ENCODE measurements at places on chromosomes 1 and 21.

GRCh38 chr1:117655220-117655577 lies 49.4 kb downstream of the TENT5C start:
- DNase-seq, result no peak

DNA sequence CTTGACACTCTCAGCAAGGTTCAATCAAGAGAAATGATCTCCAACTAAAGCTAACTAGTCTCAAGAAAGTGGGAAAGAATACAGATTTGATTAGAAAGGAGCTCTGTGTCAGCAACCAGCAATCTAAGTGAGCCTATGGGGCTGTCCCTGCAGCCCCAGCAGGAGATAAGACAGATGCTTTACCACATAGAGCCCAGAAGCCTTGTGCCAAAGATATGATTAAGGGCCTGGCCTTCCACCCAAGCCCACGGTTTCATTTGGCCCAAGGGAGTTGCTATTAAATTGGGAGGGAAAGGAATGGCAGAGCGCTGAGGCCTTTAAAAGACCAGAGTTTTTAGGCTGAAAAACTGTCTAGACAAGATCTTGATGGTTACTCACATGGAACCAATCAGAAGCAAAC lies 74.8 kb downstream of the HLCS start:
- peak; percentile 50 for DNase-seq

DNA sequence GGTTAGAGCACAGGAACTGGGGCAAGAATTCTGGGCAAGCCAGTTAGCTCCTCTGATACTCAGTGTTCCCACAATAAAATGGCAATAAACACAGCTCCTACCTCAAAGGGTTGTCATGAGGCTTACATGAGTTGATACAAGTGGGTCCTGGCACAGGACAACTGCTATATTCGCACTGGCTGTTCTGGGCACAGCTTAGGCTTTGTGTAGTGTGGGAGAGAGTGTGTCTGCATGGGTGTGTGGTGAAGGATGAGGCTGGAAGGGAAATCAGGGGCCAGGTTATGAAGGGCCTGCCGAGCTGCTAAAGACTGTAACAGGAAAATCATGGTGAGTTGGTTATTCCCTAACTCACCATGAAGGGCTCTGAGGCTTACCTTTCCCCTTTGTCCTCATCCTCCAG lies 18.7 kb downstream of the ETV3 start:
- no peak for DNase-seq

GRCh38 chr1:220921971-220922635 lies 42.9 kb downstream of the HLX start:
- no peak for DNase-seq

GRCh38 chr1:209190591-209191261 lies 392.8 kb upstream of the CAMK1G start:
- peak; percentile 20 for DNase-seq

- no peak for DNase-seq
Observed at GRCh38 chr1:239276051-239276450, 110.3 kb upstream of the CHRM3 start.

DNA sequence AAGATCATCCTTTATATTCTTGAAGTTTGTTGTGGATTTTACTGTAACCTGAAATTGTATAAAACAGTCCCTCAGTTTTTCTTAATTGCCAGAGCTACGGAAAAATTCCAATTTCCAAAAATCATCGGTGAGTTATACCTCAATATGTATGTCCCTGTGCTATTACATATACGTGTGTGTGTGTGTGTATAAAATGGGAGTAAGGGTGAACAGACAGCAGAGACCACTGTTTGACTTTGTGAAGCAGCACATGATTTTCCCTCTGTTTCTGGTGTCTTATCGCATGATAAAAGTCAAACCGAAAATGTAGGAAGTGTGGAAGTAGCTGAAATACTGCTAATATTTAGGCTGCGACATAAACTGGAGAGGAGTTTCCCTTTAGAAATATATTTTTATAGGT lies 1.2 kb downstream of the OR2T1 start:
- no peak for DNase-seq

- DNase-seq, result no peak
Observed at GRCh38 chr1:153000294-153000693, 1.3 kb upstream of the SPRR3 start.

GRCh38 chr1:211344152-211344618 lies 17.6 kb downstream of the TRAF5 start:
- peak; percentile 16 for DNase-seq

- no peak for DNase-seq
Observed at GRCh38 chr1:75964760-75965408, 32.7 kb upstream of the ASB17 start.

DNA sequence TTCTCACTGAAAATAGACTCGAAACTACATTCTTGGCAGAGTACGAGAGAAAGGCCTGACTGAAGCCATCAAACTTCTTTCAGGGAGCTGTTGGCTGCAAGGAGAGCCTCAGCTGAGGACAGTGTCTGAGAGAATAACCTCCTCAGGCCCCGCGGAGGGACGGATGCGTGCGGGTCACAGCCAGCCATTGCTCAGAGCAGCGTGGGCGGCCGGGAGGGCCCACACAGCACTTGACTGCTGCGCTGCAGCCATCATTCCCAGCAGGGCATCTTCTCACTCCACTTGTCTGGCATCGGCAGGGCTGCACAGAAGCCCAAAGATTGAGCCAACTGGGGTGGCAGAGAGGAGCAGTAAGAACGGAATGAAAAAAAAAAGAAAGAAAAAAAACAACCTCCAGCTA lies 113.5 kb downstream of the XCL2 start:
- no peak for DNase-seq

DNA sequence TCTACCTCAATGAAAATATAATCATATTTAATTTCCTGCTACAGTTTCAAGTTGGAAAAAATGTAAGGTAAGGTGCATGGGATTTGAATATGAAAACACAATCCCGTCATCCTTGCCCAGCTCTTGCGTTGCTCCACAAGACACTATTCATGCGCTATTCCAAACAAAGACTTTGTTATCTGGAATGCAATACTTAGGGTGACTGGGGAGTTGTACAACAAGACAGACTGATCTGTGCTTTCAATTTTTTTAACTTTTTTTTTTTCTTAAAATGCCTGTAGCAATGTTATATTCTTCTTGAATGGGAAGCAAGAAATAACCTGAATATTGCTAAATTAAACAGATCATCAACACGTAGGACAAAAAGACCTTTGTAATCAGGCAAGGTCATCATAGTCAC lies 1077.2 kb downstream of the TTLL7 start:
- DNase-seq, result no peak

DNA sequence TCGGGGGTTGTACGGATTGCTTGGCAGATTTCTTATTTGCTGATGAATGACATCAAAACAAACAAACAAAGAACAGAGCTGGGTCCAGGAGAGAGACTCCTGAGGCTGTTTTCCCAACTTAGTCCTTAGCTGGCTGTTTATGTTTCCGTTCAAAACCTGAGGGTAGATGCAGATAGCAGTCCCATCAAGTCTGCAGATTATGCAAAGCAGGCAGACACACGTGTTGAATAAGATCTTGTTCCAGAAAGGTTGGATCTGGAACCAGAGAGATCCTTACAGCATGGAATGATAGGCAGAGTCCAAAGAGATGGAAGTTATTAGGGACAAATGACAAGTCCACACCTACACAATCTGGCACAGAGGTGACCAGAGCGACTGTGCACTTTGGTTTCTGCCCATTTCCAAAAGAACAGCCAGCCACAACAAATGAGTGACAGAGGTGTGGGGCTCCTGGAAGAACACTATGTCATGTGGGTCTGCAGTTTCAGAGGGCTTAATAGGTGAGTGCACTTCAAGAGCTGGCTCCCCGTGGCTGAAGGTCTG lies 65.5 kb downstream of the MAN1C1 start:
- no peak for DNase-seq

GRCh38 chr1:87061742-87062156 lies 147.3 kb downstream of the HS2ST1 start:
- DNase-seq, result peak; percentile 68

- DNase-seq, result no peak
Observed at GRCh38 chr1:201212461-201213055, 21.9 kb downstream of the IGFN1 start.

- DNase-seq, result no peak
Observed at GRCh38 chr1:185739967-185740366, 5.8 kb downstream of the HMCN1 start.

- DNase-seq, result no peak
Observed at GRCh38 chr21:46033410-46034400, 52.1 kb downstream of the COL6A1 start.

DNA sequence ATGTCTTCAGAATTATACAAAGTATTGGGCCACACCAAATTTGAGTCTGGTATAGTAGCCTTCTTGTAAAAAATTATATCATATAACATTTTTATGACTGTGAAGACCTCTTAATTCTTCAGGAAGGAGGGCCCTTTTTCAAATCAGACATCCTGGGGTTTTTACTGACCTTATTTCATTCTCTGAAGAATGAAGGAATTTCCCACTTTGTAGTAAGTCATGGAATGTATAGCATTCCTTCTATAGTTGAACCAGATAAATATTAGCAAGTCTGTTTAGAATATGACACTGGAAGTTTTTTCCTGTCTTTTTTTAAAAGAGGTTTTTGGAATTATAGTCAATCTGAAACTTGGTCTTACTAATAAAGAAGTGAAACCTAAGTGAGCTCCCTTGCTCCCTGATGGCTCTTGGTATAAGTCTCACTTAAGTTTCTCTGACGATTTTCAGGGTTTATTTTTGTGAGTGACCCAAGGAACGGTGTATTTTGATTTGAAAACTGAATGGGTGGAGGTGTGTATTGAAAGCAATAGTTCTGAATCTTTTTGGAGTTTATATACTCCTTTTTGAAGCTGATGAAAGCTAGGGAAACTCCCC lies 23.7 kb downstream of the SNX27 start:
- no peak for DNase-seq

GRCh38 chr1:3012456-3013291 lies 8.6 kb upstream of the ACTRT2 start:
- no peak for DNase-seq

- DNase-seq, result no peak
Observed at GRCh38 chr21:20943561-20943997, 54.6 kb upstream of the NCAM2 start.

- no peak for DNase-seq
Observed at GRCh38 chr1:93694039-93694438, 12.4 kb upstream of the BCAR3 start.

- no peak for DNase-seq
Observed at GRCh38 chr1:91075233-91076135, 53.6 kb upstream of the ZNF644 start.

- no peak for DNase-seq
Observed at GRCh38 chr1:174244017-174244416, 84.7 kb downstream of the RABGAP1L start.

- no peak for DNase-seq
Observed at GRCh38 chr1:56409112-56409691, 170.2 kb downstream of the PLPP3 start.

- DNase-seq, result no peak
Observed at GRCh38 chr1:225818229-225818628, 8.3 kb downstream of the EPHX1 start.

DNA sequence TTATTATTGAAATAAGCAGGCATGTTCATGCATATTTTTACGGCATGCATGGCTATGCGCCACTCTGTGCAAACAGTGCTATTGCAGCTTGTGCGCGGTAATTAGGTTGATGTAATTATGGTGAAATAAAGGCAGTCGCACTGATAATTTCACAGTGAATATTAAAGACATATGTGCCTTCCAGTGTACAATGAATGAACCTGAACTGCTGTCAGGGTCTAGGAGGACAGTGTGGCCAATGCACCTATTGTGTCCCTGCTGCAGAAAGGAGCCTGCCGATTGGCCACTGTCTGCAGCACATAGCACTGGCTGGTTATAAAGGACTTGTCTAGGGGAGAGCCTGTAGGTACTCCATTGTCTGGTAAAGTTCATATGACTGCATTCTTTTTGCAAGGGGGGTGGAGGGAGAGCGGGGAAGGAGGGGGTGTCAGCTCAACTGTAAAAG lies 340.4 kb downstream of the USP25 start:
- peak; percentile 75 for DNase-seq

- DNase-seq, result no peak
Observed at GRCh38 chr1:171501305-171502024, 16.1 kb downstream of the PRRC2C start.

- peak; percentile 53 for DNase-seq
Observed at GRCh38 chr1:240000634-240001033, 91.0 kb upstream of the FMN2 start.

DNA sequence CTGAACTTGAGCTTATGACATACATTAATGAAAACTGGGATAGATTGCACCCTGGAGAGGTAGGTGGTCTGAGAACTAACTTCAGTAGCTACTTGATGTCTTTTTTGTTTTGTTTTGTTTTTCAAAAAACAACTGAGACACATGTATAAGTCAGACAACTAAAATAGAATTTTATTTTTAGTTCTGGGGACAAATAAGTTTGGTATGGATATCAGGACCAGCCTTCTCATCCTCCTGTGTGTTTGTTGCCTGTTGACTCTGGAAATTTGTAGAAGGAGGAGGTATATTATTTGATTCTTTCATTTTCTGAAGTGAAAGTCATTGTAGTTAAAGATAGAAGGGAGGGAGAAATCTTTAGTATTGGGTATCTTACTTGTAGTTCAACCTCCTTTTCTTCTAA lies 41.5 kb downstream of the MTF2 start:
- DNase-seq, result no peak

DNA sequence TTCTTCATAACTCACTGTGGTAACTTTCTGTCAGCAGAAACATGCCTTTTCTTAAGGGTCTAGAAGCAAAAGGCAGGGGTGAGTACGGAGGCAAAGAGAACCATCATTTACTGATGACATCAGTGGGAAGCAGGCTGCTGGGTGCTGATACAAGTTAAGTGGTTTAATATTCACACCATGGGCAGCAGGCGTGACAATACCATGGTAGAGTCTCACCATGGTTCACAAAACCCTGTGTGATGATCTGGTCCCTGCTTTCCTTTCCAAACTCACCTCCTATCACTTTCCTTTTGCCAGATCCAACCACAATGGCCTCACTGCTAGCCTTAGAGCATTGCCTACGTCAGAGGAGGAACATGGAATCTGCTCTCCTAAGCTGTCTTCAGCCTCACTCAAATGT lies 8.7 kb downstream of the MAB21L3 start:
- DNase-seq, result no peak

GRCh38 chr1:241423541-241424479 lies 66.8 kb upstream of the RGS7 start:
- peak; percentile 27 for DNase-seq

GRCh38 chr1:94031154-94031553 lies 89.8 kb downstream of the ABCA4 start:
- no peak for DNase-seq

DNA sequence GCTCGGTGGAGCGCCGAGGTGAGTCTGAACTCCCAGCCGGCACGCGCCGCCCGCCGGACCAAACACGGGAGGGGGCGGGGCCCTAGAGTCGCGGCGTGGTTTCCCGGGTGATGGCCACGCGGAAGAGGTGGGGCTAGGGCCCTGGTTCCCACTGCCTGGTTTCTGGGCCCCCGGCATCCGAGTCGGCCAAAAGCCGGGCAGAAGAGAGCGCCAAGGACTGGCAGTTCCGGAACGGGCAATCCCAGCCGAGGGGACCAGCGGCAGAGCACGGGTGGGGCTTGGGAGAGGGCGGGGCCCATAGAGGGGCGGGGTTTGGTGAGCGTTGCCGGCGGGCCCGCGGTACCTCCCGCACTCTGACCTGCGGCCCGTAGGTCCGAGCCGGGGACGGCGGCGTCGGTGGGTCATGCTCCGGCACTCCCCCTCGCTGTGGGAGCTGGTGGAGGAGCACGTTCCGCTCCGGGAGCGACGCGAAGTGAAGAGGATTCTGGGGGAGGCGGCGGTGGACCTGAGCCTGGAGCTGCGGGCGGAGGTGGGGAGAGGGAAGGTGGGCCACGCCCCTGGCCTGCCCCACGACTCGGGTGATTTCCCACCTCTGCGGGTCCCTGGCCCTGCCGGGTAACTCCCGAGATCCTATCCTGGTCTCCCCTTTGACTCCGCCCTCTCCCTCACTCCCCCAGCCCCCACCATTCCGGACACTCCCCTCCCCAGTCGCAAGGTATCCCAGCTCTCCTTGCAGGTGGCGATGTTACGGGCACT lies at the start of gene CCDC24:
Gene CCDC24 (plus strand): TSS at position 124 of the 756 bp plus-strand sequence. CDS start 280 bp downstream, at position 404.
- peak; percentile 52 for DNase-seq
